ENCODE measurements at places on chromosomes 5 and 9. TPM values are rescaled to one million over a fixed set of nuclear protein-coding genes. Genes with fewer than 3 reads are reported as not detected.

- DNase-seq, result peak; percentile 83
These were observed 1.1 kb upstream of the SEMA4D start for GRCh38 chr9:89498852-89499480.

Gene LRRTM2
- total RNA-seq, result 0.26 TPM

GRCh38 chr5:143562935-143563334 is 159.4 kb upstream of the NR3C1 start:
- DNase-seq, result no peak

DNA sequence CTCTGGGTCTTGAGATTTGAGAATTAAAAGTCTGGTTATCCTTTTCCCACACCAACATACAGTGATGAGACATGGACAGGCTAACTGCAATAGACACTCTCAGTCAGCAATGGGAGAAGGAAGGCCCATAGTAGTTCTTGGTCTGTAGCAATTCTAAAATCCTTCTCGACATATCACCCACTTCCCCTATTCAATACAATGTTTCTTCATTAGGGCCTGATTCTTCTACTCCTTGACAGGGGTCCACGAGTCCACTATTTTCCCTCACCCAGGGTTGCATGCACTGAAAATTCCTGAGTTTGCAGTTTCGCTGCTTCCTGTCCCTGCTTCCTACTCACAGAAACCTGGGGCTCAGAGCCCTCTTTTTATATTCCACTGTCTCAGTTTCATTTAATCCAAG is 402.8 kb downstream of the MAT2B start:
- DNase-seq, result no peak

DNA sequence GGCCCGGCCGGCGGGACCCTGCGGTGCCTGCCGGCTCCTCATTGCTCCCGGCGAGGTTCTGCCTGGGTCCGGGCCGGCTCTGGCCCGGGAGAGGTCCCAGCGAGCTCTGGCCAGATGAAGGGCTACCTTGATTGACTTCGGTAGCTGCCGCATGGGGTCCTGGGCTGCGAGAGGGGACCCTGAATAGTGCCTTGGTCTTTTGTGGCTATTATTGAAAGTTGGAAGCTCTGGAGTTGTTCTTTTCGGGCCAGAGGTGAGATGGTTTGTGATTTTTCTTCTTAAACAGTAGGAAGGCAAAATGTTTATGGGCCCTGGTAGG is 635 bp downstream of the NAA35 start:
- DNase-seq, result peak; percentile 26

- no peak for DNase-seq
These were observed 410.8 kb downstream of the DMAC1 start for GRCh38 chr9:7388755-7389154.

- no peak for DNase-seq
These were observed 76.0 kb downstream of the COL15A1 start for GRCh38 chr9:99019510-99020331.

Gene GBGT1
- total RNA-seq, result 4.1 TPM

DNA sequence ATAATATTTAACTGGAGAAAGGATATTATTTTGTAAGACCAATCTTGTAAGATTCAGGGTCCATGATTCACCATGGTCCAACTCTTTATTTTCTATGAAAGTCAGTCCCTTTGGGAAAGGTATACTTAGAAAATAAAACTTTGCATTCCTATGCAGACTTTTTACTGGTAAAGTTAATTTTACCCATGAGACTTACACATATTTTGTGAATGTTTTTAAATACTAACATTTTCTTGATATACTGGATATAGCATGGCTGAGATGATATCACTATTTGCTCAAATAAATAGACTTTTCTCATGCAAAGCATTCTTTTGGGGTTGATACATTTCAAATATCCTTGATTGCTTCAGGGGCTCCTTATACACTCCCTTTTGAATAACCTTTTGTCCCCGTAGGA is 512.1 kb downstream of the MAN2A1 start:
- no peak for DNase-seq

Gene STK32A
- not detected for total RNA-seq

DNA sequence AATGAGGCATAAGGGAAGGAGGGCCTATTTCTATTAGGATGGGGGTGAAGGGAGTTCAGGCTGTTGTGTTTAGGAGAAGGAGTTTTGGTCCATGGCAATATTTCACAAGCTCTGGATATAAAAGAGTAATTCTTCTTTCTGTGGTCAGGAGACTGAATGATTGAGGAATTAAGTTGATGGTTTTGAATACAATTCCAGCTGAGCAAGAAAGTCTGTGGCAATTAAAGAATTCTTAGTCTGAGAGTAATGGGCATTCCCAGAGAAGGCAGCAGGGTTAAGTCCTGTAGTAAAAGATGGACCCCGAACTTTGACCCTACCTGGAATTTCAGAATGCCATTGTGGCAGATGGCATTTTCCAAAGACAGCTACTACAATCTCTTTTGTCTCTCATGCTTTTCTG is 202.6 kb downstream of the TLE4 start:
- no peak for DNase-seq

Gene ARID3C
- not detected for total RNA-seq

Gene HCN1
- total RNA-seq, result not detected

- no peak for DNase-seq
These were observed 10.9 kb upstream of the ZNF474 start for GRCh38 chr5:122118356-122118948.

DNA sequence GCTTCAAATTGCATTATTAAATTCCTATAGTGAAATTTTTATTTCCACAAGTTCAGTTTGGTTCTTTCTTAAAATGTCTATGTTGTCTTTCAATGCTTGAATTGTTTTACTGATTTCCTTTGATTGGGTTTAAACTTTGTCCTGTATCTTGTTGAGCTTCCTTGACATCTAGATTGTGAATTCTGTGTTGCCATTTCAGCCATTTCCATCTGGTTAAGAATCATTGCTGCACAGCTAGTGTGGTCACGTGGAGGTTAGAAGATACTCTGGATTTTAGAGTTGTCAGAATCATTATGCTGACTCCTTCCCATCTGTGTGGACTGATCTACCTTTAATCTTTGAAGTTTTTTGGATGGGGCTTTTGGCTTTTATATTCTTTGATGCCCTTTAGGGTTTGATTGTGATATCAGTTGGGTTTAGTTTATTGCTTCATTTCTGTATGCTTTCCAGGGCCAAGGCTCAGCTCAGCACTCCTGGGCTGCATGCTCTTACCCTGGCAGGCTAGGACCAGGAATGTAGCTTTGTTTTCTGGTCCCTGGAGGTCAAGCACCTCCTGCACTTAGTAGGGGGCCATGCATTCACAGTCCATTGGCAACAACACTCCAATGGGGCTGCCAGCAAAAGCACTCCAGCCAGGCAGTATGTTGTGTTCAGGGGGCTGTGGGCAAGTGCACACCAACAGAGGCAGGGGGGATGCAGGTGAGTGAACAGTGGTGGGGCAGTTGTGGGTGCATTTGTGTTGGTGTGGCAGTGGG is 141.4 kb downstream of the PRR16 start:
- no peak for DNase-seq

- no peak for DNase-seq
These were observed 145.7 kb upstream of the TRIM32 start for GRCh38 chr9:116541402-116541801.

Gene BTNL9
- total RNA-seq, result not detected

DNA sequence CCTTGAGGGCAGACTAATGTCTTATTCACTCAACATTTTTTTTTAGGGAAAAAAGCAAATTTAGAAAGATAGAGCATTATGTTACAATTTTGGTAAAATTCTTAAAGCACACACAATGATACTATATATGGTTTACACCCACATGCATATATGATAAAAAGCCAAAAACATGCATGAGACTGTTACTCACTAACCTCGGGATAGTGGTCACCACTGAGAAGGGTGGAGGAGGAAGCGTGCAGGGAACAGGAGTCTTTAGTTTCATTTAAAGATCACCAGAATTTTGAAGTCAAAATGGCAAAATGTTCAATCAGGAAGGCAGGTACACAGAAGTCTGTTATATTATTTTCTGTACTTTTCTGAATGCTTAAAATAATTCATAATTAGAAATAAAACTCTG is 9.2 kb downstream of the ARL15 start:
- no peak for DNase-seq

DNA sequence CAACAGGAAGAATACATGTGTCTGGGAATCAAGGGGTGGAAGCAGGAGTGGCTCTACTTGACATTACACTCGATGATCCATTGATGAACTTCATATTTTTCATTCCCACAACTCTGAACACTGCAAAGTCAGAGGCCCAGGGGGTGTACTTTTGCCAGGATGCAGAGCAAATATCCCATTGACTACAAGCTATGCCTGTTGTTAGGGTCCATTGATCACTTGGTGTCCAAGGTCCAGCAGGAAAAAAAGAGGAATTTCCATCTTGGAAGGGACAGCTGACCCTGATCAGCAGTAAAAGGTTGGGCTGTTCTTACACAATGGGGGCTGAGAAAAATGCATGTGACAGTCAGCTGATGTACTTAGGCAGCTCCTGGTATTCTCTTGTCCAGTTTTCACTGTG is 118.5 kb upstream of the MAP1B start:
- no peak for DNase-seq

Gene CKMT2
- total RNA-seq, result not detected

DNA sequence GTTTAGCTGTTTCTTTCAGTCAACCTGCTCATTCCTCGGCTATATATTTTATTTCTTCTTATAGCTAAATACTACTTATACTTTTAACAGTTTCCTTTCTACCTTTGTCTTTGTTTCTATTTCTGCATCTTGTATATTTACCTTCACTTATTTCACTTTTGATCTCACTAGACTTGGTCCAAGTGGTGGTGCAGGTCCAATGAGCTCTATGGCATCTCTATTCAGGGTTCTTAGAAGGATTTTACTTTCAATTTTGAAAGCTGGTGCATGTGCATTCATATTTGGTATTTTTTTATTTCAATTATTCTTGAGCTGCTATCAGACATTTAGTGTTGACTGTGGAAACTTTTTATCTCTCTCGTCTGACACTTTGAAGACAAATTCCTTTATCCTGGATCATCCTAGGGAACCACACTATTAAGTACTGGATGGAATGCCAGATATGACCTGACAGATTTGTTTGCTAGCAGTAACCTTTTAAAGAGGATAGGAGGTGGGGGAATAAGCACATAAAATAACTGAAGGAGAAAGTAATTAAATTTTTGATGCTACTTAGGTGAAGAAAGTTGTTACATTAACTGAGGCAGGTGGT is 123.1 kb upstream of the PJA2 start:
- DNase-seq, result no peak

Gene KIAA1958
- total RNA-seq, result 11.1 TPM

Gene BTNL8
- total RNA-seq, result not detected

Gene EIF4E1B
- not detected for total RNA-seq

DNA sequence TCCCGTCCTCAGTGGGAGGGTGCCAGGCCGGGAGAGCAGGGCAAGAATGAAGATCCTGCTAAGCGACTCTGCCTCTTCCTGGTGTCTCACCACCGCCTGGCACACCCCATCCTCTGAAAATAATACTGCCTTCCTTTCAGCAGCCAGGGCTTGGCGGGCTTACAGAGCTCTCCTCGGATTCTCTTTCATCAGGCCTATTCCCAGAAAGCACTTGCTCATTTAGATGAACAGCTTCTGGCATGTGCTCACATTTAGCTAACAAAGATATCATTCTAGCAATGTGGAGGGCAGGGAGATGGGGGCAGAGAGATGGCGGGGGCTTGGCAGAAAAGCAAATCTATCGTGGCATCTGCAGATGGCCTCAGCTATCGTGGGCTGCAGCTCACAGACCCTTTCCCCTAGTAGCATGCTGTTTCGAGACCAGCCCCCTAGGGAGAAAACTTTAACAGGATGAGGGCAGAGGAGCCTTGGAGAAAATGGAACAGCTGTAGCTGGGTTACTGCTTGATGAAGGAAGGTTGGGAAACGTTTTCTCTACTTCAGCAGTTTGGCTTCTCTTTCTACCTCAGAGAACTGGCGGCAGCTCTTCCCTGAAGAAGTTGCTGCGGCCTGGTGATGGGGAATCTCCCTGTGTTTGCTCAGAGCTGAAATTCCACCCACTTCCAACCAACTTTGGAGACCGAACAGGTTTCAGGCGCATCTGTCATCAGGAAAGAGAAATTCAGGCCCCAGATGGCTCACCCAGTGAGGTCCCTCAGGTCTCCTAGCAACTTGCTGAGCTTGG is 102.1 kb downstream of the TMEM174 start:
- DNase-seq, result no peak

Gene RMI1
- total RNA-seq, result 23.3 TPM

Gene BSPRY
- total RNA-seq, result 4.4 TPM

DNA sequence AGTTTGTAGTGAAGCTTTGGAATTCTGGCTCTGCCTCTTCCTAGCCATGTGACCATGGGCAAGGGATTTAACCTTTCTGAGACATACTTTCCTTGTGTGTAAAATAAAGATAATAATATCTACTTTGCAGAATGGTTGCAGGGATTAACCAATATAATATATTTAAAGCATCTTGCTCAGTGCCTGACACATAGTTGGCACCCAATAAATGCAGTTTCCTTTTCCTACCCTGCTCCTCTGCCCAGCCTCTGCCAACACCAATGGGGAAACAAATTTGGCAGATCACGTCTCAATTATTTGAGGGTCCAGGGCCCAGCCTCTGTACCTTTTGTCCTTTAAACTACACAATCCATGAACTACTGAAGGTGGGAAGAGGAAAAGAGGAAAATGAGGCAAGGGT is 91.1 kb downstream of the NRG2 start:
- DNase-seq, result no peak

Gene NUDT12
- total RNA-seq, result 0.29 TPM

Gene MEGF10
- not detected for total RNA-seq

DNA sequence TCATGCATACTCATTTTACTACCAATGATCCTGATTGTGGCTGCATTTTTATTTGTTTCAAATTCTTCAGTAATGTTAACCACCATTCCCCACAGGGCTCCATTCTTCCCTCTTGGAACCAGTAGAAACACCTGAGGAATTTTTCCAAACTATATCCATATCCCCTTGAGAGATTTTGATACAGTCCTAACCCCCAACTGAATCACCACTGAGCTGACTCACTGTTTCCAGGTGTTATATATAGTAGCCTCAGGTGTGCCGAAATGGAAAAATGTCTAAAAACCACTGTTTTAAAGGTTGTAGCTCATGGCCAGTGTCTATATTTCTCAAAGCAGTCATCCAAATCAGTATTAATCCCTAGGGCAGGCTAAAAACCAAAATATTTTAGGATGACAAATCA is 85.2 kb downstream of the MRPS27 start:
- DNase-seq, result no peak

DNA sequence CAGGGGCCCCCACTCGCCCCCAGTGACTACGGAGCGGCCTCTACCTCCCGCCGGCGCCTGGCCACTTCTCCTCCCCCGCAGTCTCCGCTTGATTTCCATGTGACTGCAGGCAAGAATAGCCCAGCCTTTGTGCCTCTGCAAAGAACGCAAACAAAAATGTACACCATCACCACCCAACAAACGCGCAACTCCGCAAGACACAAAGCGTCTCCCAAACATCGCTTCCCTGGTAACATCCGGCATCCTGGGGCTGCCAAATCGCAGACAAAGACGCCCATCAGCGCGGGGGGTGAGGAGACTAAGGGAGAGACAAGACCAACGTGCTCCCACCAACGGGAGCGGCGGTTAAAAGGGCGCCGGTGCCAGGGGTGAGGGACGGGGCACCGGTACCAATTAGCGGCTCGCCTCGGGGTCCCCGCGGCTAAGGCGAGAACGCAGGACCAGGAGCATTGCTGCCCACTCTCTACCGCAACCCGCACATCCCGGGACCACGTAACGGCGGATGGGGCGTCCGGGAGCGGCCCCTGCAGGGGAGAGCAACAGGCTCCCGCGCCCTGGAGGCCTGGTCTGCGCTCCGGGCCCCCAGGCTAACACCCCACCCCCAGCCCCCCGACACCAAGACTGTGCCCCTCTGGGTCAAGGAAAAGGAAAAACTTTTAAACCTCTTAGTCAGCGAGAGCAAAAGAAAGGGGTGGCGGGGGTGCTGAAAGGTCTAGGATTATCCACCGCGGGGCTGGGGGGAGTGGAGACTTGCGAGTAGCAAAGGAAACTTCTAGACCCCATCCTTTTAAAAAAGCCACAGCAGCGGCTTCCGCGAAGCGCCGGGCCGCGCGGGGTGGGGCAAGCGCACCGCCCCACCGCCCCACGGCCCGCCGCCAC is 885 bp downstream of the MPDZ start:
- DNase-seq, result no peak

All from activated CD8-positive, alpha-beta T cell treated with anti-CD3 and anti-CD28 coated beads, Interleukin-2, amount 10 ng/mL, durations not matched to agents 7 days and 5 days (primary cell).